GDM1 (cell line): ENCODE measurements at places on chromosomes 2 and 18.

- DNase-seq, result peak; percentile 11
Observed at GRCh38 chr18:74499633-74500032, 3.5 kb downstream of the CNDP2 start.

DNA sequence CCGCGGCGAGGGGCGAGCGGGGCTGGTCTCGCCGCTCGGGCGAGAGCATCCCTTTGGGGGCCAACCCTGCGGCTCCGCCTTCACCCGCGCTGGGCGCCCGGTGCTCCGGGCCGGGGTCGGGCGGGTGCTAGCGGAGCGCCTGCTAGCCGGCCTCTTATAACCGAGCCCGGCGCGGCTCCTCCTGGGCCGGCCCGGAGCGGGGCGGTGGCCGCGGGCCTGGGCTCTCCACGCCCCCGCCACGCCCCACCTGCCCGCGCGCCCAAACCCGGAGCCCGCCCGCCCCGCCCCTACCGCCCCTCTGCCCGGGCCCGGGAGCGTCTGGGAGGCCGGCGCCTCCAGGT is at the start of gene FOXI3:
Gene FOXI3, minus strand, starts transcription at position 129 of the 341 bp plus-strand sequence. CDS start 158 bp downstream, outside the sequence.
- no peak for DNase-seq

- no peak for DNase-seq
Observed at GRCh38 chr2:45085487-45085886, 76.2 kb upstream of the SIX2 start.

GRCh38 chr18:80148326-80149199 is 39.5 kb downstream of the ADNP2 start:
- DNase-seq, result no peak

DNA sequence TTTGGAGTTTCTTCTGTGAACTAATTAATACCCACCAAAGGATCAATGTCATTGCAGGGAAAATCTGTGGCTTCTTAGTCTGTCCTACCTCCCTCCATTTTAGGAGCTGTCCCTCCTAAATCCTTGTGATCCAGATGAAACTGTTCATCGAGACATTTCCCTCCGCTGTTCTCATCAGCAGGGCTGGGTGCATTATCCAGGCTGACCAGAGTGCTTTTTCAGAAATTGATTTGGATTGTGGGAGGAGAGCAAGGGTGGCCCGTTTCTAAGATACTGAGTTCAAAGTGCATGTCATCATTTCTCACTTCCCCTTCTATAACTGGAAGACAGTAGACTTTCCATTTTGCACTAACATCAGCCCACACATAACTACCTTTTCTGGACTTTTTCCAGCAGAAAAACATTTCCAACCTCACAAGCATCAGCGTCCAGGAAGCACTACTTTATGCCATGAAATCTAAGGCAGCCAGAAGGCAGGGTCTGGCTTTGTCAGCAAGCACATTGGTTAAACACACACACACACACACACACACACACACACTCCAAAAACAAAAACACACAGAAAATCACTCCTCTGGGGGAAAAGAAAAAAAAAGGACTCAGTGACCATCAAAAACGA is 94.1 kb downstream of the ANKRD44 start:
- no peak for DNase-seq
